Uterine smooth muscle cell (primary cell): ENCODE measurements at places on chromosomes 7 and 10. TPM values are rescaled to one million over a fixed set of nuclear protein-coding genes. Genes with fewer than 3 reads are reported as not detected.

Gene FAM25G
- total RNA-seq, result not detected in 2 replicates

Gene TES
- total RNA-seq, result 120 and 128 TPM in 2 replicates

Gene ADARB2
- not detected in 2 replicates for total RNA-seq

Gene TRIM50
- not detected in 2 replicates for total RNA-seq

Gene MOGAT3
- not detected in 2 replicates for total RNA-seq

Gene SFTPA1
- total RNA-seq, result under 0.01 TPM in 1 of 2 replicates, not detected in the other

Gene ENTPD1
- under 0.01 TPM in 1 of 2 replicates, not detected in the other for total RNA-seq

Gene TAS2R41
- total RNA-seq, result not detected in 2 replicates

Gene AOC1
- total RNA-seq, result not detected in 2 replicates

Gene PLAC9
- 1.9 and 6.9 TPM in 2 replicates for total RNA-seq

Gene HMX3
- not detected in 2 replicates for total RNA-seq

Gene SHTN1
- total RNA-seq, result 1.4 and 1.8 TPM in 2 replicates

Gene MAGI2
- 15.9 and 29.1 TPM in 2 replicates for total RNA-seq

Gene LRRC18
- total RNA-seq, result not detected in 2 replicates

Gene CALCR
- total RNA-seq, result not detected in 2 replicates

Gene ADAM22
- total RNA-seq, result 0.75 and 0.89 TPM in 2 replicates

Gene TSPAN13
- total RNA-seq, result 7.6 and 9.7 TPM in 2 replicates

Gene LIPJ
- not detected in 2 replicates for total RNA-seq

Gene KLF14
- under 0.01 and 0.11 TPM in 2 replicates for total RNA-seq

Gene NEBL
- 0.12 and 0.22 TPM in 2 replicates for total RNA-seq

Gene ZNF775
- 6.3 and 7.5 TPM in 2 replicates for total RNA-seq

Gene GPR26
- not detected in 2 replicates for total RNA-seq

Gene ZNF804B
- total RNA-seq, result not detected in 2 replicates

Gene ARHGEF35
- total RNA-seq, result 1.5 and 2.1 TPM in 2 replicates

Gene EPO
- total RNA-seq, result not detected in 2 replicates

Gene LIPK
- not detected in 2 replicates for total RNA-seq

Gene PRSS1
- not detected in 2 replicates for total RNA-seq

Gene LYZL2
- not detected in 2 replicates for total RNA-seq

Gene RTKN2
- total RNA-seq, result 4.6 and 6.3 TPM in 2 replicates

Gene CTNNA3
- total RNA-seq, result not detected in 2 replicates

Gene CNNM1
- 1.5 and 1.7 TPM in 2 replicates for total RNA-seq

Gene NRP1
- total RNA-seq, result 429 and 516 TPM in 2 replicates

Gene AGAP9
- total RNA-seq, result 2.6 and 4.0 TPM in 2 replicates

Gene C7orf57
- 0.11 TPM in 1 of 2 replicates, not detected in the other for total RNA-seq

Gene OPN1SW
- not detected in 2 replicates for total RNA-seq
